T-helper 17 cell (primary cell): ENCODE measurements at places on chromosomes 7 and 10. TPM values are rescaled to one million over a fixed set of nuclear protein-coding genes. Genes with fewer than 3 reads are reported as not detected.

Gene CYP2C19
- not detected for total RNA-seq

Gene SPDYE9
- not detected for total RNA-seq

Gene GRID1
- total RNA-seq: not detected

Gene HOXA13
- total RNA-seq: not detected

Gene DPP6
- total RNA-seq: not detected

Gene TWIST1
- not detected for total RNA-seq

Gene ZPBP
- total RNA-seq: not detected

Gene UCMA
- not detected for total RNA-seq

- no peak for DNase-seq
Observed at GRCh38 chr7:150909200-150909995, 57.1 kb downstream of the AOC1 start.

GRCh38 chr7:105822806-105823205 lies 53.6 kb downstream of the ATXN7L1 start:
- no peak for DNase-seq

- no peak for DNase-seq
Observed at GRCh38 chr10:132103116-132103910, 37.6 kb downstream of the JAKMIP3 start.

GRCh38 chr10:89454561-89455347 lies 40.4 kb downstream of the IFIT5 start:
- DNase-seq: no peak

GRCh38 chr10:77195101-77195500 lies 442.5 kb downstream of the KCNMA1 start:
- no peak for DNase-seq

GRCh38 chr7:55177068-55177530 lies 158.3 kb downstream of the EGFR start:
- DNase-seq: no peak

GRCh38 chr7:75950111-75950681 lies 35.2 kb downstream of the POR start:
- DNase-seq: no peak

- DNase-seq: no peak
Observed at GRCh38 chr10:26832960-26833359, 27.8 kb downstream of the ABI1 start.

DNA sequence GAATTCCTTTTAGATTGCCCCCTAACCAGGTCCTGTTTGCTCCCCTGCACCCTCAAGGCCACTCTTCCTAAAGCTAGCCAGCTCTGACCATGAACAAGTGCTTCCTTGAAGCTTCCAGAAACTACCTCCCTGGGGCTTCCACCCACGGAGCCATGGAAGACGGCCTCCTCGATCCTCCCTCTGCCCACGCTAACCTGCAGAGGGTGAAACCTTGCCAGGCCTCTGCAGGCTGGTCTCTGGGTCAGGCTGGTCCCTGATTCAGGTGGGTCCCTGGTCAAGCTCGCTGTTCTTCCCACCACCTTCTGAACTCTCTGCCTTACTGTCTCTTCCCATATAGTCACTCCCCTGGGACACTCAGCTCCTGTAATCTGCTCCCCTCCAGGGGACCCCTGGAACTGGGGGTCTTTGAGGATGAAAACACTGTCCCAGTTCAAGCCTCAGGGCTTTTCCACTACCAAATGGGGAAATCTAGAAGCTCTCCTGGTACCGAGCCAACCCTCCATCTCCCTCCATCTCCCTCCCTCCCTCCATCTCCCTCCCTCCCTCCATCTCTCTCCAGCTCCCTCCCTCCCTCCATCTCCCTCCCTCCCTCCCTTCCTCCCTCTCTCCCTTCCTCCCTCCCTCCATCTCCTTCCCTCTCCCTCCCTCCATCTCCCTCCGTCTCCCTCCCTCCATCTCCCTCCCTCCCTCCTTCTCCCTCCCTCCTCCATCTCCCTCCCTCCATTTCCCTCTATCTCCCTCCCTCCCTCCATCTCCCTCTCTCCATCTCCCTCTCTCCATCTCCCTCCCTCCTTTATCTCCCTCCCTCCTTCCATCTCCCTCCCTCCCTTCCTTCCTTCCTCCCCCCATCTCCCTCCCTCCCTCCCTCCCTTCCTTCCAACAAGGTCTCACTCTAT lies 2.9 kb downstream of the MLXIPL start:
- DNase-seq: no peak

DNA sequence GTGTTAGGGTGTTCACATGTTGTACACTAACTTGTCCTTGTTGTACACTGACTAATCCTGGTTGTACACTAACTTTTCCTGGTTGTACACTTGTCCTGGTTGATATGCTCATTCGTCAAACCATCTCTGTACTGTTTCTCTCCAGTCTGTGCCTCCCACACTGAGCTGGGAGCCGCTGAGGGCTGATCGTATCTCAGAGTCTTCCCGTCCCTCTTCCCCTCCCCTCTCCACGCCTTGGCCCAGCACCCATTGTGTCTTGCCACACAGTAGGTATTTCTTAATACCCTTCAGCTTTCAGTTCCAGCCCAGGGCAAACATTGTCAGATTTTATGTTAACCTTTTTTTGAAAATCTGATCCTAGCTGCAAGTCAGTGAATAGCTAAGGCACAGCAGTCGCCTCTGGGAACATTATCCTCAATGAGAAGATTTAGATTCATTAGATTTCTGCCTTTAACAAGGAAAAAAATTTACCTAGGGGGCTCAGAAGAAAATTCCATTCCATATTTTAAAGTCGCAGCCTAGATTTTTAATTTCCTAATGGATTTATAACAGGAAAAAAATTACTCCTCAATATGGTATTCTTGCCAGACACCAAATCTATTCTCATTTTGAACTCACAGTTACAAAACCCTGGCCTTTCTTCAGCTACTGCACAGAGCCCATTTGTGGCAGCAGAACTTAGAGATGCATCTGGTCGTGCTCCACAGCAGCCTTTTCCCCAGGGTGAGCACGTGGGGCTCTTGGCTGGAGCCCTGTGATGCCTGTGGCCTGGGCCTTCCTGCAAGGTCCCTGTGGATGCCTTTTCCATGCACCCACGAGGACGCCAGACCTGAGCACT lies 33.0 kb upstream of the CHST15 start:
- no peak for DNase-seq

- no peak for DNase-seq
Observed at GRCh38 chr7:37359662-37360444, 88.8 kb downstream of the ELMO1 start.

DNA sequence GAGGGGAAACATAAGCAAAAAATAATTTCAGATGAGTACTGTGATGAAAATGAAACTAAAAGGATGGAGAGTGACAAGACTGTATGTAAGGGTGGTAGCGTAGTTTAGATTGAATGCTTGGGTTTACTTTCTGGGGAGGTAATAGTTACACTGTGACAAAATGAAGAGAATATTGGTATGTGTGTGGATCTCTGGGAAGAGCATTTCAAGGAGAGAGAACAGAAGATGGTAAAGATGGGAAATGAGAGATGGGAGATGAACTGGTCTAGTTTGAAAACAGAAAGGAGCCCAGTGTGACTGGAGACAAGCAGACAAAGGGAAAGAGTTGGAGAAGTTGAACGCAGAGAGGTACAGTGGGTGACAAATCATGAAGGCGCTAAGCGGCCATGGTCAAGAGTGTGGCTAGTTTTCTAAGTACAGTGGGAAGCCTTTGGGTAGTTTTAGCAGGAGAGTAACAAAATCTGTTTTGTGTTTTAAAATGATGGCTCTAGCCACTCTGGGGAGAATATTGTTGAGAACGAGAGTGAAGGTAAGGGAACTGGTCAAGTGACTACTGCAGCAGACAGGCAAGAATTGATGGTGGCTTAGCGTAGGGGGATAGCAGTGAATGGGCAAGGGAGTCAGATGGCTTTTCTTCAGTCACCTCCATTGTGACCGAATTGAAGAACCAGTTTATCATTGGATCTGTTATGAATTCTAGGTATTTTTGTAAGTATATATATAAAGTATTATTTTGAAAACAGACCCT lies 22.6 kb downstream of the PALS2 start:
- DNase-seq: no peak

- DNase-seq: no peak
Observed at GRCh38 chr10:29731760-29732159, 97.0 kb upstream of the SVIL start.

GRCh38 chr7:83836028-83836427 lies 187.1 kb upstream of the SEMA3E start:
- DNase-seq: no peak

DNA sequence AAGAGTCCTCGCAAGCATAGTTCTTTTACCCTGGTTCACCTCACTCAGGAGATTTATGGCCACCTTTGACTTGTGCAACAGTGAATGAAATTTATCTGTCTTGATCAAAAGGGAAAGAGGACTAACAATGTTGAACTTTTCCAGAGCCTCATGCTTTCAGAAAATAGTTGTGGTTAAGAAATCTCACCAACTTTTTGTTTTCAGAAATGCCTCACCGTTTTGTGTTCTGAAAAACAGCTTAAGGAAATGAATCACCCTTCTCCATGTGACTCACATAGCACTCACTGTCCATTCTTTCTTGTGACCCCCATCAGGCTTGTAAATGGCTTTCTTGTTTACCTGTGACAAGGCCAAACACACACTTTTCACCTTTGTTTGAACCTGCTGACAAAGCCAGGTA lies 148.6 kb upstream of the FAM3C start:
- DNase-seq: no peak

DNA sequence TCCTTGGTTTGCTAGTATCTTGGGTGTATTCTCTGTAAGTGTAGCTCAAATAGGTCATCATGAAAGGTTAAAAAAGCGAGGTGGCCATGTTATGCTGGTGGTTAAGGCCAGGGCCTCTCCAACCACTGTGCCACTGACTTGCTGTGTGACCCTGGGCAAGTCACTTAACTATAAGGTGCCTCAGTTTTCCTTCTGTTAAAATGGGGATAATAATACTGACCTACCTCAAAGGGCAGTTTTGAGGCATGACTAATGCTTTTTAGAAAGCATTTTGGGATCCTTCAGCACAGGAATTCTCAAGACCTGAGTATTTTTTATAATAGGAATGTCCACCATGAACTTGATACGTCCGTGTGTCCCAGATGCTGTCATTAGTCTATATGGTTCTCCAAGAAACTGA lies 17.1 kb downstream of the SCD start:
- DNase-seq: no peak

DNA sequence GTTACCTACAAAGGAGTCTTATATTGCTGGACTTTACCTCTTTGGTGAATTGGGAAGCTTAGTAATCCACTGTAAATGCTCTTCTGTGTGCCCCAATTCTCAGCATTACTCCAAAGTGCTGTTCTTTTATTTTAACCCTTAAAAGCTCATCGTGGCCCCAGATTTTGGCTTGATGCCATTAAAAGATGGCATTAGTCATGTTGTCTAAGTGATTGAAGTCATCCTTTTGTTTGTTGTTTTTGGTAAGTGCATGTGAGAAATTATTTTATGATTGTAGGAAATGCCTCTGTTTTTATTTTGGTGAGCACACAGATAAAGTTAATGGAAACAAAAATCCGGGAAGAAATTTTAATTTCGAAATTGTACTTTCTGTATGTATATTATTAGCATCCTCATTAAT lies 82.5 kb upstream of the GATA3 start:
- DNase-seq: no peak

DNA sequence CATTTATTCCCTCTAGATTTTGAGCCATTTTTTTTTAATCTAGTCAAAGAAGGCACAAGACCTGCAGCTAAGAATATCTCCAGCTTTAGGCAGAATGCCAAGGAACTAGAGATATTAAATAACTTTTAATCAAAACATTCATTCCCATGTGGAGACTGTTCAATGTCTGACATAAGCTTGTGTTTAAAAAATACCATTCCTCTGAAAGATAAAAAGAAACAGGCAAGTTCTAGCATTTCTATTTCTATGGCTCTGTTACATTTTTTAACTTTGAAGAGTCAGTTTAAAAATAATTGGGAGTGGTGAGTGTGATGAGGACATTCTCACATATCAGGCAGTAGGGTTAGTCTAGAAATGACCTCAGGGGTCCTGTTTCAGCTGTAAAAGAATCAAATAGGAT lies 48.0 kb downstream of the RHOBTB1 start:
- DNase-seq: no peak

DNA sequence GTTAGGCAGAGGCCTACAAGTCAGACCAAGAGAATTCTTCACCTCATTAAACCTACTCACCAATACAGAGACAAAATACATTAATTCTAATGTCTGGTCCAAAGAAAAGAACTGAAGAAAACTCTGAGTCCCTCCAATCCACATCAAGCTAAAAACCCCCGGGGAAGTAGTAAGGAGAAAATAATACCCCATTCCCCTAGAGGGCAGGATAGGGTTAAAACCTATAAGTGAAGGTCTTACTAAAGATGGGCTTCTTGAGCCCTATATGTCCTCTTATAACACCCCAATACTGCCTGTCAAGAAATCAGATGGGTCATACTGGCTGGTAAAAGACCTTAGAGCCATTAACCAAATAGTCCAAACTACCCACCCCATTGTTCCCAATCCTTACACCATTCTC lies 141.3 kb upstream of the TMEM106B start:
- DNase-seq: no peak

GRCh38 chr10:47183704-47184041 lies 116.3 kb upstream of the GDF10 start:
- no peak for DNase-seq

GRCh38 chr10:90171014-90171722 lies 469.8 kb downstream of the KIF20B start:
- no peak for DNase-seq

DNA sequence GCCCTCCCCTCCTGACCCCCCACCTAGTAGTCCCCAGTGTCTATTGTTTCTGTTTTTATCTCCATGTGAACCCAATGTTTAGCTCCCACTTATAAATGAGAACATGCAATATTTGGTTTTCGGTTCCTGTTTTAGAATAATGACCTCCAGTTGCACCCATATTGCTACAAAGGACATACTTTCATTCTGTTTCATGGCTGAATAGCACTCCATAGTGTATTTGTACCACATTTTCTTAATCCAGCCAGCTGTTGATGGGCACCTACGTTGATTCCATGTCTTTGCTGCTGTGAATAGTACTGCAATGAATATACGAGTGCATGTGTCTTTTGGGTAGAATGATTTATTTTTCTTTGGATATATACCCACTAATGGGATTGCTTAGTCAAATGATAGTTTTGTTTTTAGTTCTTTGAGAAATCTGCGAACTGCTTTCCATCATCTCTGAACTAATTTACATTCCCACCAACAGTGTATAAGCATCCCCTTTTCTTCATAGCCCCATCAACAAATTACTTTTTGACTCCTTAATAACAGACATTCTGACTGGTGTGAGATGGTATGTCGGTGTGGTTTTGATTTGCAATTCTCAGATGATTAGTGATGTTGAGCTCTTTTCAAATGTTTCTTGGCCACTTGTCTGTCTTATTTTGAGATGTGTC lies 128.4 kb upstream of the PHYHIPL start:
- DNase-seq: no peak

DNA sequence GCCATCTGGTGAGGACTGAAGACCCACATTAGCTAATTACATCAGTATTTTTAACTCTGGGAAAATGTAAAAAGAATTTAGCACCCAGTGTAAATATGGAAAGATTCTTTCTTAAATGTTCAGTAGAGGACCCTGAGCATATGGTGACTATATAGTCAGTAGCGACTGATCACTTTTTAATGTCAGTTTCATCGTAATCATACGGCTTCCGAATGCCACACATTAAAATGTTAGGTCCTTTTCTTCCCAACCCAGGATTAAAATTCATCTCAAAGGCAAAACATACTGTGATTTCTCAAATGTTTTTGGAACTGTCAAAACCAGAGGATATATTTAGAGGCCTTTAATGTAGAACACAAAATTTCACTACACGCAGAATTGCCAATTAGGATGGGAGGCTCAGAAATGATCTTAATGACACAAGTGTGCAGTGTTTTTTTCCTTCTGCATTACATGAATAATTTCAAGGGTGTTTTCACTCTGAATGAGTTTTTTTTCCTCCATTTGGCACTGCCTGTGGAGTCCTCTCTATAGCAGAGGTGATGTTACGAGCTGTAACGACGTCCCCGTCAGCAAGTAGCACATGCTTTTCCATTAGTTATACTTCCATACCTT lies 382.7 kb downstream of the PAXIP1 start:
- no peak for DNase-seq
